SHP77 (cell line): ENCODE measurements at places on chromosomes 7 and 10.

DNA sequence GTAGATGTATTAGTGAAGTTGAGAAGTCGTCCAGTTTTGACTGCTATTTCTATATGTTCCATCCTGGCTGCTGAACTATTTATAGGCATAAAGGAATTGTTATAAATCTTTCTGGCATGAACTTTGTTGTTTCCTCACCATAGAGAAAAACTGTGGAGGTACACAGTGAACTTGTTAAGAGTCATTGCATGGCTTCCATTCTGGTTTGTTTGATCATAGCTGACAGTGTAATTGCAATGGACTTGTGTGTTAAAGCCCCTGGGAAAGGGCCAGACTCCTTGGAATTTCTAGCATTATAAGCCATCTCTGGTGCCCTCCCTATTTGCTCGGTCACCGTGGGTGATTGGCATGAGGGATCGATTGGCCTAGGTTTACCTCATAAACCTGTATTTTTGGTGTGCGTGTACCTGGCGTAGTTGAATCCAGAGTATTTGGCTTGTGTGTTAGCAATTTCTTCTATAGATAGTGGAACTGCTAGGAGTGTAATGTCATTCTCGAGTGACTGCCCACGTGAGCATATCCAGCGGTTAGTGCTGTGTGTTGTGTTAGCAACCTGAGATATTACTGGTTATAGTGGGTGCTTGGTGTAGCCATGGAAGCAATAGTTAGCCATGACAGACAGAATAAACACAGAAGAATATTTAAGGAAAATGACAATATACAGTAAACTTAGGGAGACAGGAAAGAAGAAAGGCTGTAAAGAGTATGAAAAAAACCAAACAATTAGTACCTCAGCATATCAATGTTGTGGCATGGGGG, 5.9 kb upstream of the SYPL1 start:
- no peak for DNase-seq

GRCh38 chr10:130464426-130464825, 328.2 kb downstream of the GLRX3 start:
- no peak for DNase-seq

DNA sequence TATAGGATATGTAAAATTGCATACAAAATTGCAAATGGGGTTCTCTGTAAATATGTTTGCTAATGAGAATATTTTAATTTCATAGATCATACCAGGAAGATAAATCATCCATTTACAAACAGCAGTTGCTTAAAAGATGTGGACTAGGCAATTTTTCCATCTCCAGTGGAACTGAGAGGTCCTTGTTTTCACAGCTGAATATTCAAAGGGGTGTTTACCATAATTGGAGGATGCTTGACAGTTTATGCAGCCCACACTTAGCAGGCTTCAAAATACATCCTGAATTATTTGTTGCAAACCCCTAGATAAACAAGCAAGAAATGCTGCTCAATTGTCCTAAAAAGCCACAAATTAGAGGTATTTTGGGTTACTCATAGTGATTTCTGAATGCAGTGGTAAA, 69.9 kb downstream of the ADARB2 start:
- no peak for DNase-seq

GRCh38 chr7:12730523-12730922, 43.1 kb downstream of the ARL4A start:
- DNase-seq: no peak

GRCh38 chr10:58867683-58868082, 308.8 kb upstream of the PHYHIPL start:
- DNase-seq: no peak

DNA sequence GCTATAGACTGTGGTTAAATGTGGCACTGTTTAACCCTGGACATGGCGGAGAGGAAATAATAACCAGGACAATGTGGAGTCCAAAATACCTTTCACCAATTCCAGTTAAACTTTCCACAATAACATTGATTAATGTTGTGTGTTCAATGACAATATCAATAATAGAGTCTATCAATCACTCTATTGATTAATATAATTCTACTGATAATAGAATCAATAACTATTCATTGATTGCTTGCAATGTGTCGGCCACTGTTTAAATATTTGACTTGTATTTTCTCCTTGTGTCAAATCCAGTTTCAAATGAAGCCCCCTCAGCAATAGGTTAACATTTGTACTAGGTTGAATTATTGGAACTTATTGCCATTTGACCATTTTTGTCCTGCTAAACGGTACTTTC, 187.0 kb downstream of the PTPN20 start:
- no peak for DNase-seq

DNA sequence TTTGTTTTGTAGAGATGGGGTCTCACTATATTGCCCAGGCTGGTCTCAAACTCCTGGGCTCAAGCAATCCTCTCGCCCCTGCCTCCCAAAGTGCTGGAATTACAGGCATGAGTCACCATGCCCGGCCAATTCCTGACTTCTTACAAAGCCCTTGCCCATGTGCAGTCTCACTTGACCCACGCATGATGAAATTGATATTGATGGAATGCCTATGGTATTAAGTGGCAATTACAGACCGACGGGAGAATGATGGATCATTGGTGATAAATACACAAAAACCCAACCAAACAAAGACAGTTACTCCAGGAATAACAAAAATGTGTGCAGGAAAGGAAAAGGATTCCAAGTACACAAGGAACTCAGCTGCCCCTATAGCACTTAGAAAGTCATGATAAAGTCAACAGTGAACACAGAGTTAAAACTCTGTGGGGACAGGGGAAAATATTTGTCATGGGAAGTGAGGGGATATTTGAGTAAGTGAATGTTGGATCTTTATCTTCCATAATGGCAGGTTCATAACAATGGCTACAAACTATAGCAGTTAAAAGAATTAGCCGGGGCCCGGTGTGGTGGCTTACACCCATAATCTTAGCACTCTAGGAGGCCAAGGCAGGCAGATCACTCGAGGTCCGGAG, 21.6 kb downstream of the HIP1 start:
- DNase-seq: no peak

GRCh38 chr10:110993024-110993693, 73.8 kb downstream of the SHOC2 start:
- DNase-seq: no peak

GRCh38 chr10:132984801-132985545, 42.6 kb upstream of the CFAP46 start:
- no peak for DNase-seq

DNA sequence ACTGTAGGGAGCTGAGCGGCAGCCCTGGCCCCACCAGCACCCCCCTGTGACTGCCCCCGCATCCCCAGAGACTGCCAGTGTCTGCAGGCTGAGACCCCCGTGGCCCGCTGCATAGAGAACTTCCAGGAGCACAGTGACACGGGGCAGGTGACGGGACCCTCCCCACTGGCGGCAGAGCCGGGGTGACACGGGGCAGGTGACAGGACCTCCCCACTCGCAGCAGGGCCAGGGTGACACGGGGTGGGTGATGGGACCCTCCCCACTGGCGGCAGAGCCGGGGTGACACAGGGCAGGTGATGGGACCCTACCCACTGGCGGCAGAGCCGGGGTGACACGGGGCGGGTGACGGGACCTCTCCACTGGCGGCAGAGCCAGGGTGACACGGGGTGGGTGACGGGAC, 2.3 kb downstream of the GPER1 start:
- DNase-seq: no peak

DNA sequence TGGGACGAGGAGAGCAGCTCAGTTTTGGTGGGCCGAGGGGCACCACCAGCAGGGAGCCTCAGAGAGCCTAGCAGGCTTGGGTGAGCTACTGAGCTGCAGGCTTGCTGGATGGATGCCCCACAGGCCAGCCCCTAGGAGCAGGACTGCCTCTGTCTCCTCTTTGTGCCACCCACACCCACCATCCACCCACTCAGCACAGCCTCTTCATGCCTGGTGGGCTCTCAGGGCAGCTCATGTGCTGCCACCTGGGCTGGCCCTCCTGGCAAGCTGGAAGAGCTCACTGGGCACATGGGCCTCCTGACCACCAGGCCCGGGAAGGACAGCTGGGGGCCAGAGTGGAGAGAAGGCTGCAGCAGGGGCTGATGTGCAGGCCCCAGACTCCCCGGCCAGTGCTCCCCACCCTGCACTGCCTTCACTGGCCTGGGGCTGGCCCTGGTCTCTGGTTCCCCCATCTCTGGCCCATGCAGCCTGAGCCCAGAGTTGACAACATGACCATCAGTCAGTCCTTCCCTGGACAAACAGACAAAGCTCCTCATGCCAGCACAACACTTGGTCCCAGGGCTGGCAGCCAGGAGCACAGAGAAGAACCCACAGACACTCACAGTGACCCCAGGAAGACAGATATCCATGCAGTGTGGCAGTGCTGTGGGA, 8.2 kb downstream of the RASGEF1A start:
- no peak for DNase-seq

DNA sequence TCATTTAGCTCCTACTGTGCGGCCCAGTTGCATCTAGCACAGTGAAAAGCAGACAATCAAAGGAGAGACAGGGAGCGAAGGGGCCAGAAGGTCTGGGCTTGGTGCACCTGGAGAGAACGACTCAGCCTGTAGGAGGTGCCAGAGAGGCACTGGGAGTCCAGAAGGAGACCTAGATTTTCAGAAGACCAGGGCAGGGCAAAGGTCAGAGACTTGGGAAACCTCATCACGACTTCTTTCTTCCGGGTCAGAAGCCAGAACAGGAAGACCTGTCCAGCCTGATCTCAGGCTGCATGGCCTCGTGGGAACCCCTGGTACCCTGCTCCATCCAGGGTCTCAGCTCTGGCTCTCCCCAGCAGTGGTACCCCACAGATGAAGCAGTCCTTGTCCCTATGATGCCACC, 5.2 kb downstream of the AGAP3 start:
- no peak for DNase-seq

GRCh38 chr7:51255536-51256208, 60.9 kb downstream of the COBL start:
- DNase-seq: no peak

DNA sequence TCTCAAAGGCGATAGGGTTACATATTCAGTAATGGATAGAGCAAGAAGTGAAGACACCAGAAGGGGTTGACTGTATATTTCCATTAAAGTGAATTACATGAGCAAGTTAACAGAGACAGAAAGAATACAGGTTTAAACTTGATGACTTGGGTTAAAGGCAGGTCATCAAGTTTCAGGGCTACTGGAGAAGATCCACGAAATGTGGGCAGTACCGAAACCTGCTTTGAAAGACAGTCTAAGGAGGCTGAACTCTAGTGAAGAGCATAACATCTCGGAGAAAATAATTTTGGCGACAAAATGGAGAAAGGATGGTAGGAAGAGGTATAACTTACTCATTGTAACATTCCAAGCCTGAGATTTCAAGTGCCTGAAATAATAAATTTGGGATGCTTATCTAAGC, 26.6 kb upstream of the PLXDC2 start:
- no peak for DNase-seq

DNA sequence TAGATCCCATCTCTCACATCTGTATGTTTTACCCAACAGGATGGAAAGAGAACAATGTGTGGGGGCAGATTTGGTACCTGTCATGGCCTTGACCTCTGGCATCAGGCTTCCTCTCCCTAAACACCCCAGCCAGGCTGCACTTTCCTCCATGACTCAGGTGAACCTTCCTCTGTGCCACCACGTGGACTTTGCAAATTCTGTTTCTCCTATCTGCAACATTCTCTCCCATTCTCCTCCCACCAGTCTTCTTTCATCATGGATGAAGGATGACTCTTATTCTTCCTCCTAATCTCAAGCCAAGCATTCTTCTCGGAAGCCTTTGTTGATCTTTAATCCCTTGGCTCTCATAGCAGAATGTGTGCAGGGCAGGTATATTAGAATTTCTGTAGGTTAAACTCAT, 355.4 kb downstream of the KCNMA1 start:
- no peak for DNase-seq

DNA sequence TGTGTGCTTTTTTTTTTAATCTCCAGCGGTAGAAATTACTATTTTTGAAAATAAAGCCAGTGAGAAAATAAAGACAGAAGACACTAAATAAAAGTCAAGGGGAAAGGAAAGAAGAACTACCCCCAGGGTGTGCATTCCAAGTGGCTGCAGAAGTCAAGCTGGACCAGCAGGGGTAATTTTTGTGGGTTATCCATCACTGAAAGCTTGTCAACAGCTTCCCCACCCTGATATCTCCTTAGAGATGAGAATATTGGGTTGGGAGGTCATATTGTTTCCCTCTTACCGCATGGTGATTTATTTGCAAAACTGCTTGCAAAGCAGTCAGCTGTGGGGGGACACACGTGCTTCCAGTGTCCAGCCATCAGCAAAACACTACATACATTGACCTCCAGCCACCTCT, 46.4 kb downstream of the FAM107B start:
- DNase-seq: no peak

DNA sequence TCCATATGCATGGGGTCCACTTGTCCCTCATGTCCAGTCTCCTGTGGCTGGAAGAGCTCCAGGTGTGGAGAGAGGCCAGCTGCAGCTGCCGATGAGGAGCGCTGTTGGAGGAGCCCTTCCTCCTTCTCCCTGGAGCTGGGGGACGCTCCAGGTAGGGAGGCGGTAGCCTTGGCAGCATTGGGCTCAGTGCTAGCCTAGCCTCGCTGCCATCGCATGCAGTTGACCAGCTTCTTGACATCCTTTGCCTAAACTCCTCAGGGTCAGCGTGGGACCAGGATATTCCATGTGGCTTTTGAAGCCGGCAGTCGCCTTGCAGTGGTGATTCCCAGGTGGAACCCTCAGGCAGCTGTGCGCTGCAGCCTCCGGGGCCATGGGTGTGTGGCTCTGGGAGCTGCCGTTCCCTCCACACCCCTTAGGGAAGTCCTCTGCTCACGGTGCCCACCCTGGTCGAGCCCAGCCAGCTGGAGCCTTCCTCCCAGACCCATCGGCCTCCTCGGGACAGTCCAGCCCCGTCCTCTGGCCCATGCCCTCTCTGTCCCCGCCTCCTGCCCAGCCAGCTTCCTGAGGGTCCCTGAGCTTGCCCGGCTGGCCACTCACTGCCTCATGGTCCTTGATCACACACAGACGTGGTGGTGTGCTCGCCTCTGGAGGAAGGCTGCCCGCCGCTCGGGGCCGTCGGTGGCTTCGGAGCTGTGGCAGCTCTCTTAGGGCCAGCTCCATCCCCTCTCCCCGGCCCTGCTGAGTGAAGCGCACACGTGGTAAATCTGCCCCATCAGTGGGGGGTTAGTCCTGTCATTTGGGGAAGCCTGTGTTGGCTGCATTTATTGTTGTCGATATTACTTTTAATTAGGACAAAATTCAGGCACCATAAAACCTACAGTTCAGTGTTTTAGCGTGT, 21.2 kb downstream of the INPP5A start:
- DNase-seq: no peak

GRCh38 chr10:68105820-68106219, 3.5 kb upstream of the MYPN start:
- DNase-seq: no peak

GRCh38 chr7:105808703-105809590, 67.5 kb downstream of the ATXN7L1 start:
- DNase-seq: no peak

GRCh38 chr7:52088008-52088901, 771.6 kb upstream of the COBL start:
- no peak for DNase-seq
